ENCODE measurements at places on chromosomes 16 and 17. TPM values are rescaled to one million over a fixed set of nuclear protein-coding genes. Genes with fewer than 3 reads are reported as not detected.

IKZF3 gene
- 96.4 TPM for total RNA-seq

KRTAP4-3 gene
- total RNA-seq: not detected

HAS3 gene
- total RNA-seq: 0.56 TPM

NOTUM gene
- total RNA-seq: 0.19 TPM

CNEP1R1 gene
- total RNA-seq: 13.7 TPM

PFN1 gene
- total RNA-seq: 1,903 TPM

KRTAP4-1 gene
- not detected for total RNA-seq

SAMD14 gene
- 1.3 TPM for total RNA-seq

PRR11 gene
- 51.3 TPM for total RNA-seq

KRT25 gene
- not detected for total RNA-seq

ABCC3 gene
- total RNA-seq: 1.5 TPM

BCAR1 gene
- 14.1 TPM for total RNA-seq

SLC22A31 gene
- not detected for total RNA-seq

MPV17L gene
- total RNA-seq: 0.05 TPM

KRTAP17-1 gene
- total RNA-seq: not detected

ZNF319 gene
- total RNA-seq: 7.4 TPM

ABCC11 gene
- total RNA-seq: not detected

CRYM gene
- 4.8 TPM for total RNA-seq

CDH1 gene
- 42.7 TPM for total RNA-seq

TP53TG3B gene
- not detected for total RNA-seq

MLLT6 gene
- 105 TPM for total RNA-seq

SEC14L5 gene
- total RNA-seq: not detected

KSR1 gene
- 60.7 TPM for total RNA-seq

GSG1L gene
- not detected for total RNA-seq

SPNS2 gene
- total RNA-seq: 0.56 TPM

RCVRN gene
- total RNA-seq: 0.13 TPM

RFFL gene
- 37.4 TPM for total RNA-seq

ZG16 gene
- not detected for total RNA-seq

CYGB gene
- not detected for total RNA-seq

MRTFB gene
- 14.2 TPM for total RNA-seq

ZNF597 gene
- 2.0 TPM for total RNA-seq

ARHGDIG gene
- total RNA-seq: not detected

ZNF385C gene
- total RNA-seq: not detected

LDHD gene
- total RNA-seq: 0.10 TPM

SCARF1 gene
- total RNA-seq: 1.4 TPM

PCGF2 gene
- 40.4 TPM for total RNA-seq

TNRC6C gene
- 5.4 TPM for total RNA-seq

PRAC1 gene
- total RNA-seq: not detected

VASN gene
- total RNA-seq: 0.10 TPM

YBX2 gene
- not detected for total RNA-seq

WNT3 gene
- total RNA-seq: not detected

FBXO39 gene
- total RNA-seq: not detected

SMARCD2 gene
- total RNA-seq: 95.3 TPM

LITAFD gene
- total RNA-seq: not detected

NF1 gene
- 29.4 TPM for total RNA-seq

CFAP119 gene
- total RNA-seq: 7.3 TPM

HYDIN gene
- total RNA-seq: not detected

NOD2 gene
- total RNA-seq: 13.3 TPM

TBC1D26 gene
- not detected for total RNA-seq

SPAG9 gene
- 33.2 TPM for total RNA-seq

SLFN11 gene
- 30.9 TPM for total RNA-seq

IRX5 gene
- not detected for total RNA-seq

NPIPA2 gene
- 0.90 TPM for total RNA-seq

MYH13 gene
- total RNA-seq: 0.03 TPM

MEOX1 gene
- total RNA-seq: 0.53 TPM

SLC13A2 gene
- 0.13 TPM for total RNA-seq

Measured in GM12878 (cell line).